Activated T-cell treated with anti-CD3 and anti-CD28 coated beads, Interleukin-2, amount 50 U/mL, for 72 hours (primary cell): ENCODE measurements at places on chromosomes 3 and 15. TPM values are rescaled to one million over a fixed set of nuclear protein-coding genes. Genes with fewer than 3 reads are reported as not detected.

Gene TRPM1
- total RNA-seq: not detected

Gene GPR156
- not detected for total RNA-seq

Gene GABRG3
- not detected for total RNA-seq

Gene GNB4
- 0.60 TPM for total RNA-seq

Gene AP3B2
- total RNA-seq: 1.7 TPM

Gene SMCO1
- total RNA-seq: not detected

Gene PTX3
- 0.65 TPM for total RNA-seq

Gene GOLGA8J
- total RNA-seq: not detected

Gene LPP
- 50.4 TPM for total RNA-seq

Gene FBXO45
- 14.0 TPM for total RNA-seq

Gene TJP1
- 0.16 TPM for total RNA-seq

Gene IL5RA
- total RNA-seq: 1.5 TPM

Gene FGF7
- not detected for total RNA-seq

Gene GRM2
- total RNA-seq: 0.48 TPM

Gene TKT
- 274 TPM for total RNA-seq

Gene BBX
- 65.0 TPM for total RNA-seq

Gene RCN2
- total RNA-seq: 28.1 TPM

Gene MAGI1
- total RNA-seq: 0.41 TPM

Gene FBLN2
- total RNA-seq: 0.49 TPM

Gene ARHGAP11A
- 132 TPM for total RNA-seq

Gene TRIM59
- 39.9 TPM for total RNA-seq

Gene SH2D7
- not detected for total RNA-seq

Gene NMB
- 3.6 TPM for total RNA-seq

Gene COX5A
- total RNA-seq: 241 TPM

Gene CKMT1B
- not detected for total RNA-seq

Gene CCR2
- 0.46 TPM for total RNA-seq

Gene ILDR1
- total RNA-seq: 0.31 TPM

Gene NANOGP8
- total RNA-seq: not detected

Gene P2RY12
- total RNA-seq: not detected

Gene SSUH2
- 0.49 TPM for total RNA-seq

Gene SYNM
- total RNA-seq: 2.8 TPM

Gene RAD18
- total RNA-seq: 51.7 TPM

Gene ZBTB20
- total RNA-seq: 19.8 TPM

Gene SLC4A7
- 39.9 TPM for total RNA-seq

Gene SLC38A3
- total RNA-seq: not detected

Gene PEAK1
- 45.7 TPM for total RNA-seq

Gene TRH
- not detected for total RNA-seq

Gene SLC51B
- total RNA-seq: not detected

Gene BOC
- total RNA-seq: 0.31 TPM

Gene TGM4
- total RNA-seq: not detected

Gene IL17RD
- 0.09 TPM for total RNA-seq
